Mesenteric fat pad (tissue), 1 donor: ENCODE measurements at places on chromosomes 5 and 9. TPM values are rescaled to one million over a fixed set of nuclear protein-coding genes. Genes with fewer than 3 reads are reported as not detected.

- DNase-seq = no peak
These were observed 36.8 kb downstream of the TGFBI start for GRCh38 chr5:136065588-136065987.

- no peak for DNase-seq
These were observed 39.2 kb downstream of the TLE4 start for GRCh38 chr9:79610791-79611614.

DNA sequence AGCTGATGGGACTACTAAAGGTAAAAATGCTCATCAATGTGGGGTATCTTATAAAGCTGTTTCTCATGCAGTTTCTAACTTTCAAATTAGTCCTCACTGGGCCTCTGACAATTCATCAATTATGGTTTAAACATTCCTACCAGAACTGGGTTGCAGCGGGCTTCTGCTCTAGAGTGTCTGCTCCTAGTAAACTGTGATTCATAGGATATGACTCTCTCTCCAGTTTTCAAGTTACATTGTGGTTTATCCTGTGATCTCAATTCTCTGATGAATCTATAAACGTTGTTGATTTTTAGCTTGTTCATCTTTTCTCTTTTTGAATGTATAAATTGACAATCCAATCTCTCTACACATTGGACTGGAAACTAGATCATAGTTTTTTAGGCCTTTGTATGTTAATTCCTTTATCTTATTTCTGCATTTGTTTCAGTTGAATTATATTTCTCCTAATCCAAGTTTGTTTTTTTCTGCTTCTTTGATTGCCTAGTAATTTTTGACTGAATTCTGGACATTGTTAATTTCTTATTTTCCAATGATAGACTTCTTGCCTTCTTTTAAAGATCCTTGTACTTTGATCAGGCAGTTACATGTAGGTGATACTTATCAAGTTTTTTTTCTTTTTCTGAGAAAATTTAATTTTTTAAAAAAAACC is 822.6 kb downstream of the TLE1 start:
- DNase-seq = no peak

- DNase-seq = peak; percentile 69
These were observed 1.5 kb downstream of the FCN1 start for GRCh38 chr9:134916161-134916665.

GRCh38 chr5:14155075-14155474 is 11.9 kb downstream of the TRIO start:
- no peak for DNase-seq

GRCh38 chr9:129333617-129334104 is 155.6 kb upstream of the IER5L start:
- no peak for DNase-seq

- peak; percentile 59 for DNase-seq
These were observed 76.5 kb downstream of the SH3PXD2B start for GRCh38 chr5:172377856-172378255.

The CCDC127 gene
- total RNA-seq = 6.5 TPM

The EDIL3 gene
- total RNA-seq = 3.7 TPM

The SH2D3C gene
- total RNA-seq = 28.1 TPM
